ENCODE measurements at places on chromosomes 2 and 18.

- no peak for DNase-seq
Observed at GRCh38 chr2:26609205-26609631, 31.9 kb downstream of the CIB4 start.

DNA sequence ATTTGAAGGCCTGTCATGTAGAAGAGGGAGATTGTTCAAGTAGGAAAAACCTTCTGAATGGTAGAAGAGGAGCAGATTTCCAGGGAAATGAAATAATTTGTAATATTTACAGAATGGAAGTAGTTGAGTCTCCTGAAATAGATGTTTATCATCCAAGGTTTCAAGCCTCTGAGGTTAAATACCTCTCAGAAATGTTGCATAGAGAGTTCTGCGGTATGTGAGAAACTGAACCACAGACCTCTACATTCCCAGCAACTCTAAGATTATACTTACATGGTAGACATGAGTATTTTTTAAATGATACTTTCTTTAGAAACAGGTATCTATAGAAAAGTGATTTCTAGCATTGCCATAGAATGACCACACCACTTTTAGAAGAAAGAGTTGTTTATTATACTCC lies 379.8 kb upstream of the FANCL start:
- DNase-seq: no peak

DNA sequence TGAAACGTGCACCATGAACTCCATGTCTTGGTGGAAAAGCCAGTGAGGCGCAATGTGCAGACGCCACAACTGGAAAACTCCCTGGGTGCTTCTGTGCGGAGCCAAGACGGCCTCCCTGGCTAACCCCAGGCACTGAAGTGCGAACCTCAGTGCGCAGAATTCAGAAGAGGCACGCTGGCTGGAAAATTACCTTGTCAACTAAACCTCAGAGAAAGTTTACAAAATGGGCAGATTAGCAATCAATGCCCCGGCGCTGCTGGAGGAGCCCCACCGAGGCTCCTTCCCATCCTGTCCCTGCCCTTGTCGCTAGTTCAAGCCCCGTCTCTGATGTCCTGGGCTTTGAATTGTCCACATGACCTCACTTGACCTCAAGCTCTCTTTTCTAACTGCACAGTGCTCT lies 22.2 kb downstream of the SNORC start:
- no peak for DNase-seq

DNA sequence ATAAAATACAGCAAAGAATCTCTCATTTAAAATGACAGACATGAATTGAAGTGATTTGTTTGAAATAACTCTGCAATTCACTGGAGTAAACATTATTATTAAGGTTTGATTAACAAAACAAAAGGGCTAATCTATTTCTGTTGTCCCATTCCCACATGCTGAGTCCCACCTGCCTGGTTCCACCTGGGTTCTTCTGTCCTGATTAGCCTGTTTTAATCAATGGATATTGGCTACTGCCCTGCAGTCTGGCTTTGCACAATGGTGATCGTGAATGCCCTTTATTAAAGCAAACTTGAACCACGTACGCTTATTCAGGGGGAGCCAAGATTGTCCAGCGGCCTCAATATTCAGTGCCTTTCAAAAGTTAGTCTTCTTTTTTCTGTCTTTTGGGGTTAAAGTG lies 72.8 kb upstream of the CDH19 start:
- DNase-seq: no peak

GRCh38 chr2:181780657-181781056 lies 100.3 kb upstream of the NEUROD1 start:
- DNase-seq: no peak

GRCh38 chr2:54947136-54947535 lies 103.1 kb downstream of the RTN4 start:
- DNase-seq: no peak

GRCh38 chr2:164984428-164984827 lies 29.1 kb upstream of the SLC38A11 start:
- DNase-seq: no peak

- DNase-seq: no peak
Observed at GRCh38 chr2:240469239-240469636, 33.8 kb downstream of the GPC1 start.

DNA sequence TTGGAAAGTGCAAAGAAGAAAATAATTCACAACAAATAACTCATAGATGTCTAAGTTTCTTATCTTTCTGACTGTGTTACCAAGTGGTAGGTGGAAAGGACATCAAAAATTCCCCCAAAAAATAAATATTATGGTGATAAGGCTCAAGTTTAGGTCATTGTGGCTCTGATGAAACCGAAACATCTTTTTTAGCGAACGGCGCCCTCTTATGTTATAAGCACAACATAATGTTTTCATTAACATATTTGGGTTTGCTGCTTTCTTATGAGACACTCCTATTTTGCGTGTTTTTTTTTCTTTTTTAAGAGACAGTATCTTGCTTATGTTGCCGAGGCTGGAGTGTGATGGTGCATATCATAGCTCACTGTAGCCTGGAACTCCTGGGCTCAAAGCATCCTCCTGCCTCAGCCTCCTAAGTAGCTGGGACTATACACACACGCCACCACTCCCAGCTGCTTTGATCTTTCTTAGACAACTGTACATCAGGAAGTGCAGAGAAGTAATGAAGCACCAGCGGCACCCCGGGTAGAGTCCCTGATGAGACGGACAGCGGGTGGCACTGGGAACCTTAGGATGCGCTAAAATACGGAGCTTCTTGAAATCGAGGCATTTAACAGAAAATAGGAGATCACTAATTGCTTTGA lies 38.5 kb upstream of the SLC35G4 start:
- DNase-seq: no peak
